D721Med (cell line): ENCODE measurements at places on chromosomes 7 and 10.

DNA sequence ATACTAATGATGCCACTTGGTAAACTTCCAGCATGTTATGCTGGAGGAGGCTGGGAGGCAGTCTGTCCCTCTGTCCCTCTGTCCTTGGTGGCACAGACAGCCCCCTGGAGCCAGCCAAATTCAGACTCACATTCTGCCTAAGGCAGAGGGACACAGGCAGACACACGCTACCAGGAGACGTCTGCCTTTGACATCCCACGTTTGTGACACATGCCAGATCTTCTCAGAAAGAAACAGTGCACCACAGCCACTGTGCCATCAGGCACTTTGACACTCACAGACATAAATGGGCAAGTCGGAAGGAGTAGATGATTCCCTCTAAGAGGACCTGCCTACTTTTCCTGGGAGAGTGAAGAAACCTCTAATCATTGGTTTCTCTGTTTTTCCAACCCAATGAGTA is 467.0 kb downstream of the DPP6 start:
- no peak for DNase-seq

GRCh38 chr7:4260867-4261600 is 421.1 kb upstream of the FOXK1 start:
- DNase-seq: no peak

DNA sequence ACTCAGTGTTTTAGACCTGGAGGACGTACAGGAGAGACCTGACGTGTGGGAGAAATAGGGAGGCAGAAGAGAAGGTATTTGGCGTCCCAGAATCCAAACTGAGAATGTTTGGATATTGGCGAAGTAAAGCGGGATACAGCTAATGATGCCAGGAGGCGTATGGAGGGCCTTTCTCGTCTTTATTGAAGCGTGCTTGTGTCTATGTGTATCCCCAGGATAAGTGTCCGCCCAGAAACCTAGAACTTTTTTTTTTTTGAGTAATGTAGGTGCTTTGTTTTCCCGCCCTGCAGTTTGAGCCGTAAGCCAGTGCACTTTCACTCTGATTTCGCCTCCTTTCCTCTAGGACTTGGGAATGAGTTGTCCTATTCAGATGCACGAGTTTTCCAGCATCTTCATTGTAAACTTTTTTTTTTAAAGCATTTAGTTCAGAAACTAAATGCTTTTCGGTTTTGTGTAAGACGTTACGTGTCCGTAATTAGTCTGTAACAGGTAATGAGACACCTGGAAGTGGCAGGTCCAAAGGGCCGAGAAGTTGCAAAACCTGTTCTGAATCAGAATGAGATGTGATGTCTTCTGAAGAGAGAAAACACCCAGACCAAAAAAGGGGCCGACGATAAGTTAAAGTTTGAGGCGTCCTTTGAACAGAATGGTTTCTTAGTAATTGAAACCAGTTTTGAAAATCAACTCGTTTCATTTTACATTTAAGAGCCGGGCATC is 746 bp downstream of the ARL5B start:
- DNase-seq: no peak

- no peak for DNase-seq
These were observed 103.7 kb downstream of the RNF216 start for GRCh38 chr7:5677538-5678294.

DNA sequence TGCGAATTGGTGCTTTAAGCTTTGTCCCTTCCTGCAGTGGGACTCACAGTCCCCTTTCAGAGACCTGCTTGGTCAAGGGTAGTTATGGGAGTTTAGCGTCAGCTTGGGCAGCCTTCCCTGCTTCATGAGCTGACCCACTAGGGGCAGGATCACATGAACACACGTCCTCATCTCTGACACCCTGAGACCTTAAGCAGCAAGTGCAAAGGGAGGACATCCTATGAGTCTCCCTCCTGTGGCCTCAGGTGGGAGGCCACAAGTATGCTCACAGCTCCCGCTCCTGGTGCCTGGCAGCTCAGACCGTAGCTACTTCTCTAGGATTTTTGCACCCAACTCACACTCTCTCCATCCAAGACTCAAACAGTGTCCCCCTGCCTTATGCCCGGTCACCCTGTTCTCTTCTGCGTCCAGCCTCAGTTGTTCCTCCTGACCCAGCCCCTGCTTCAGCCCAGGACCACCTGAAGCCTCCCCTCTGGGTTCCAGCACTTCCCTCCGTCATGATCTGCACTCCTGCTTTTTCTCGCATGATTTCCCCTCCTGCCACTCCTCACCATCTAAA is 136.6 kb upstream of the FAM20C start:
- no peak for DNase-seq

GRCh38 chr7:78437118-78437517 is 638.5 kb downstream of the PHTF2 start:
- DNase-seq: no peak

DNA sequence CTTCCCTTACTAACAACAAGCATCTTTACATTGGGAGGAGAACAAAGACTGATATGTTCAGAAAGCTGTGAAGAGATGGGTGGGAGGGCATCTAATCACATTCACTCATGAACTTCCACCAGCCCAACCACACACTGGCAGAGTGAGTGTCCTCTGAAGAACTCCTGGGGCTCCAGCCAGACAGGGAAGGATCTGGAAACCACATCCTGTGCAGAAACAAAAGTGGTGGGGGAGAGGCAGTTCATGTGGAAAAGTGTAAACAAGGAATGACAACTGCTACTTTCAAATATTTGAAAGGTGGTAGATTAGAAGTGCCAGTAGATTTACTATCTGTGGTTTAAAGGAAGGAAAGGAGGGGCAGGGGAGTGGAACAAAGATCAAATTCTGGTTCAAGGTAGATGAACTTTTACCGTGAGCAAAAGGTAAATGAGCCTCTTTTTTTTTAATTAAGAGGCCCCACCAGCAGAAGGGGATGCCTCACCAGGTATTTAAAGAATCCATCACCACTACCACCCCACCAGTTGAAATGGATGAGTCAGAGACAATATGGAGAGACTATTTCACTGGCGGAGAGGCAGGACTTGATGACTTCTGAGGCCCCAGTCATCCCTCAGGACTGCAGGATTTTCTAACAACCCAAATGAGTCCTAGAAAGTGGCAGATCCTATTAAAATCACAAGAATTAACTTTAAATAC is 34.5 kb downstream of the GOT1 start:
- DNase-seq: no peak

- no peak for DNase-seq
These were observed 61.8 kb downstream of the NEBL start for GRCh38 chr10:20835335-20835734.

- DNase-seq: no peak
These were observed 353.2 kb downstream of the AUTS2 start for GRCh38 chr7:69951458-69951857.

- DNase-seq: no peak
These were observed 161.3 kb downstream of the KLF6 start for GRCh38 chr10:3623746-3624145.

- no peak for DNase-seq
These were observed 65.1 kb downstream of the GNA12 start for GRCh38 chr7:2779051-2779450.

DNA sequence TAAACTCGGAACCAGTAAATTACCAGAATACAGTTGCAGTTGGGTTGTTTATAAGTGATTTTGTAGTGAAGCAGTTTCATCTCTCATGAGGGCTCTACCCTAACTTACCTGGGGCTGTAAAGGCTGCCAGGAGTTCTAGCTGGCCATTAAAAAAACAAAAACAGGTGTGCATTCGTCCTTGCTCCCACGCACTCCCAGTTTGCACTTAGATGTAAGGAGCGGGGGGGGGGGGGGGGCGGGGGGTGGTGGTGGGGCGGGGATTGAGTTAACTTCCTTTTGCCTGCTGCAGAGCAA is 2.3 kb upstream of the PFKFB3 start:
- no peak for DNase-seq

- DNase-seq: no peak
These were observed 63.4 kb upstream of the STRIP2 start for GRCh38 chr7:129370812-129371211.

DNA sequence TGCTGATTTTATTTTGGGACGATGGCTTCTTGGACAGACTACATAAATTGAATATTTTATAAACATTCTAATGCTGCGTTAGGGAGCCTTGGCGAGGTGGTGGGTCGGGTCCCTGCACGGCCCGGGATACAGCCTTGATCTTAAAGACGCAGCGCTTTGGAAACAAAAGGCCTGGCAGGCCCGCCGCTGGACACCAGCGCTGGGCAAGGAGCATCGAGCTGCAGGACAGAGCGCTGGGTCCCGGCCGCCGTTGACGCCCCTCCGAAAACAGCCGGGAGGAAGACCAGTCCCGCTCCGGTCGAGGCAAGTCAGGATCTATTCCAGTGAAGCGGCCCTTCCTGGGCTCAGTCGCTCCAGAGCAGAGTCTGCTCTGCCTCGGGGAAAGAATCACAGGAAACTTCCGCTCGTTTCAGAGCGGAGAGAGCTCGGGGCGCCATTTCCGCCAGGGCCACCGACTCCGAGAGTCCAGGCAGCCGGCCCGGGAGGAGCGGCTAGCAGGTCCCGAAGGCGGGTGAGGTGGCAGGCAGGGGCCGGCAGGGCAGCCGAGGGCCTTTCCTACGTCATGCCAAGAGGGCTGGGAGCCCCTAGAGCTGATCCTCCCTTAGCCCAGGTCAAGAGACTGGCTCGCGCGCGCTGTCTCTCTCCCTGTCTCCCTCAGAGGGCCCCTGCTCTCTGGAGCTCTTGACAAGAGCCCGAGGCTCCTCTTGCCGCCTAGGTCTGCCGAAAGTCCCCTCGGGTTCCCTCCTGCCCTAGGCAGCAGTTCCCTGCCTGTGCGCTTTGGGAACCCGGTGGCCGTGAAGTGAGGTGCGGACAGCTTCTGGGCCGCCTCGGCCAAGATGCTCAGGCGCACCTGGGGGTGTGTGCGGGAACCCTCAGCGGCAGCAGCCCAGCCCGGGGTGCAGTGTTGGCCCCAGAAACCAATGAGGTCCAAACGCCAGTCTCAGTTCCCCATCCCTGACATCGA is 1.4 kb upstream of the DRGX start:
- no peak for DNase-seq

- DNase-seq: no peak
These were observed 569.7 kb downstream of the REEP3 start for GRCh38 chr10:64090865-64091264.

DNA sequence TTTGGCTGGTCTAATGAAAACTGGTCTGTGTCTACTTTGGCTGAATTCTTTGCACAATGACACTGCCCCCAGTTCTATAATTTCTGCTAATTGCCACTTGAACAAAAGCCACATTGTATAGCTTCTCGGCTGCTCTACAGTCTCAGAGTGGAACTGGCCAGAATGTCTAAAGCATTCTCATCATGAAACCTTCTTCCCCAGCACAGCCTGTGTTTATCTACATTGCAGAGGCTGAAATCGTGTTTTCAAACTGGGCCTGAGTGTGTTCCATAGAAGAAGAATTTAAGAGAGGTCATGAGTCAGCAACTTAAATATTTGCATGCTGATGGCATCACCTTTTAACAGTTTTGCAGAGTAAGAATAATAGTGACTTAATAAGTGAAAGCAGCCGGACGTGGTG is 177.2 kb downstream of the BUB3 start:
- DNase-seq: no peak
